Type B pancreatic cell (in vitro differentiated cells): ENCODE measurements at places on chromosomes 7 and 10. TPM values are rescaled to one million over a fixed set of nuclear protein-coding genes. Genes with fewer than 3 reads are reported as not detected.

DNA sequence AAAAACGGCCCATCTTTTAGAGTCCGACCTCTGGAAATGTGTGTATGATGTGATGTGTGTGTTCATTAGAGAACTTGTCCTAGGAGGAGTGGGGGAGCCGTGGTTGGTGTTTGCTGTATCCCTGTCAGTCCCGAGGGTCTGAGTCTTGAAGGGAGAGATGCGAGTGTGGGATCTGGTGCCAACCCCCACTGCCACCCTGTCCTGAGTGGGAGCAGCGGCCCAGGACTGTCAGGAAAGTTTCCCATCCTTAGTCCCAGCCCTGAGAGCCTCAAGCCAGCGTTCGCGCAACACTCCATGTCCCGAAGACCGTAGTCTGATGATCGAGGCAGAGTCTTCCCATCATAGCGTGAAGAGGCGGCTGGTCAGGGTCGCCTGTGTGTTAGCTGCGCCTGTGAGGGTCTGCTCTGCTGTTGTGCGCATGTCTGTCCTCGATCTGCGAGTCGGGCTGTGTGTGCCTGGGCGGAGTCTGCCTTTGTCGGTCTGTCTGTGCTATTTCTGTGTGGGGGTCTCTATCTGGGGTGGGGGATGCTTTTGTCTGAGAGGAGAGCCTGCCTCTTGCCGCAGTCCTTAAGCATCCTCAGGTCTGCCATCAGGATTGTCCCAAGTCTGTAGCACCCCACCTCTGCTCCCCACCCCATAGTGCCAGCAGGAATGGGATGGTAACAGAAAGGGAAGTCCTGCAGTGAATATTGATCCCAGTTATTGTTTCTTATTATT is 514 bp upstream of the CHAT start:
- DNase-seq = peak; percentile 54

- DNase-seq = no peak
Observed at GRCh38 chr7:108402865-108403264, 53.4 kb downstream of the NRCAM start.

- no peak for DNase-seq
Observed at GRCh38 chr10:49367600-49367999, 28.3 kb downstream of the DRGX start.

GRCh38 chr10:49539320-49539885 is 482 bp upstream of the ERCC6 start:
- peak; percentile 73 for DNase-seq

- no peak for DNase-seq
Observed at GRCh38 chr10:19699299-19699698, 116.9 kb upstream of the PLXDC2 start.

- DNase-seq = no peak
Observed at GRCh38 chr7:92691578-92691977, 101.4 kb upstream of the FAM133B start.

DNA sequence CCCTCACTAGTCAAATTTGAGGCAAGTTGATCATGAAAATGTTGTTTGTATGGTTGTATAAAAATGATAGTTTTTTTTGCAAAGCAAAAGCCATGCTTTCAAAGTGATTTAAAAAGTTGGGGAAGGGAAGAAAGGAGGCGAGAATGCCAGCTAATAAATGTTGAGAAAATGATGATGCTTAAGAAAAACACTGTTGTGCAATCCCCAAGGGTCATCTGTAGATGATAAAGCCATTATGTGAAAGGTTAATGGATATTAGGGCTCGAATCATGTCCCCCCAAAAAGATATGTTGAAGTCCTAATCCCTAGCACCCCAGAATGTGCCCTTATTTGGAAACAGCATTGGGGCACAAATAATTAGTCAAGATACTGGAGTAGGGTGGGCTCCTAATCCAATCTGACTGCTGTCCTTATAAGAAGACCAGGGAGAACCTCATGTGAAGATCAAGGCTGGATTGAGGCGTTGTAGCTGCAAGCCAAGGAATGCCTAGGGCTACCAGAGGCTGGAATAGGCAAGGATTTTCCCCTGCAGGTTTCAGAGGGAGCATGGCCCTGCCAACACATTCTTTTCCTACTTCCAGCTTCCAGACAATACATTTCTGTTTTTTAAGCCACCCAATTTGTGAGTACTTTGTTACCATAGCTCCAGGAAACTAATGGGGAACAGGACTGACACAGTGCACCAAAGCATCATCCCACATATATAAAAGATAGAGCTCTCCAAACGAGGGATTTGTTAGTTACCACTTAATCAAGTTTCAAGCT is 35.4 kb upstream of the MKLN1 start:
- DNase-seq = no peak

GRCh38 chr7:41472427-41473125 is 230.3 kb downstream of the INHBA start:
- no peak for DNase-seq

DNA sequence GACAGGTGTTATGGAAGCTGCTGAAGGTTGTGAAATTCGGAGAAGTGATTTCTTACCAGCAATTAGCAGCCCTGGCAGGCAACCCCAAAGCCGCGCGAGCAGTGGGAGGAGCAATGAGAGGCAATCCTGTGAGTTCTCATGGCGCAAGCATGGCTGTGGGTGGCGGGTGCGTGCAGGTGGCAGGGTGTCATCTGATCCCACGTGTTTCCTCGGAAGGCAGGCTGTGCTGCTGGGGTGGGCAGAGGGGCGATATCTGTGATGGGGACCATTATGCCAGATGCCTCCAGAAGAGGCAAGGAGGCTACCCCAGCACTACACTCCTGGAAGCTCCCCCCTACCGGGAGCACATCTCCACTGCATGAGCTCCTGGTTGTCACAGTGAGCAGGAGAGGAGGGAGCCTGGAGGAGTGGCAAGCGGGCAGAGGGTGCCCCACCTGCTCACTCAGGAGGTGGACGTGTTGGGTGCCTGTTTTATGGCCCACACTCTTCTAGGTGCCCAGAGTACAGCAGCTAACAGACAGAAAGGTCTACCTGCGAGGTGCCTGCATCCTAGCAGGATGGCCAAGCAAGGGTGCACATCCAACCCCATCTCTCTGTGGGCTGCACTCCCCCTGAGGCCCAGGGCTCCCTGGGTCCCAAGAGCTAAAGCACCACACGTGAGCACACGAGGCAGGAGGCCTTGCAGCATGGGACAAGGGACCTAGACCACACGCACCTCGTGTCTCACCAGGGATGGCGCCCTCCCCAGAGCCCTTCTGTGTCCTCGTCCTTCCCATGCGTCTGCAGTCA is 204.7 kb downstream of the EBF3 start:
- peak; percentile 65 for DNase-seq

- DNase-seq = no peak
Observed at GRCh38 chr7:129295015-129295423, 70.2 kb downstream of the AHCYL2 start.

GRCh38 chr10:37701781-37702493 is 155.5 kb downstream of the ZNF248 start:
- no peak for DNase-seq

DNA sequence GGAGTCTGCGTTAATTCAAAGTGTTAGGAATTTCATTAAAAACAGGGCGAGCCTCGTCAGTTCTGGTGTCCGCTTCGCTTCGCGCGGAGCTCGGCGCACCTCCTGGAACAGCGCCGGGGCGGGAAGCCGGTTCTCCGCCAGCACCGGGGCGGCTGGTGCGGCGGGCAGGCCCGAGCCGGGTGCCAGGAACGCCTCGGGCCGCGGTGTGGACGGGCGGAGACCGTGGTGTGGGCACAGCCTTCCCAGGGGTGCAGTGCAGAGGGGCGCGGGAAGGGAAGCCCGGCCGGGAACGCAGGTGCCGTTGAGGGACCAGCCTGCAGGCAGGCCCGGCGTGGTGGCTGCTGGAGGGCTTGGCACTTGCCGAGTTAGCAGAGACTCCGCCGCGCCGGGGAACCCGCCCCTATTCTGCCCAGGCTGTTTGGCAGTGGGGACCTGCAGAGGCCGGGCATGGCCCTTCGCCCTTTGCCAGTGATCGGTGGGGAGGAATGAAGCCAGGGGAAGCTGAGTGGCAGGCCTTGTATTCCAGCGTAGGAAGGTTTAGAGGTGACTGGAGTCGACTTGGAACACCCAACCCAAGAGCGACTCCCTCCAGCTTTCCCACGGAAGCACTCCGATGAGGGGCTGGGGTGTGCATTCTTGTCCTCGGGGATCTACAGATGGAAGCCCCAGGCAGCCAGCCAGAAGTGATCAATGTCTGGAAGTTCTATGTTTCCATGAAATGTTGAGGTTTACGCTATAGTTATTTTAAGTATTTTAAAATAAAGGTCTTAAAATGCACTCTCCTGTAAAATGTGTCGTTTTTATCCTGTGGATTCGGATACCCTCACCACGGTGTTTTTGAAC is 945 bp upstream of the RHEB start:
- no peak for DNase-seq

DNA sequence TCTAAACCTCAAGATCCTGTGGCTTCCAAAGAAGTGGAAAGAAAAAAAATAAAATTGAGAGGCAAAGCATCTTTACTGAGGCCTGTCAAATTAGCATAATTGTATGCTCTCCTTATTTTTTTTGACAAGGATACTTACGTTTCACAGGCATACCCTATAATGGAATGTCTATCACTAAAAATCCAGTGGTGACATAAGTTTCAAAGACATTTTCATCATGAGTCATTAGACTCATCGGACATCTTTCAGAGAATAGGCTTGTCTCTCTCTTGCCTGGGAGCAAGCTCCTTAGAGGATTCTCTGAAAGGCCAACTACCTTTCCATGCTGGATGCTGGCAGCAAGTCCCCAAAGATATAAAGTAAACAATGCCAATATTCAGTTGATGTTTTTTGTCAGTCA is 380.7 kb upstream of the STEAP1 start:
- no peak for DNase-seq

DNA sequence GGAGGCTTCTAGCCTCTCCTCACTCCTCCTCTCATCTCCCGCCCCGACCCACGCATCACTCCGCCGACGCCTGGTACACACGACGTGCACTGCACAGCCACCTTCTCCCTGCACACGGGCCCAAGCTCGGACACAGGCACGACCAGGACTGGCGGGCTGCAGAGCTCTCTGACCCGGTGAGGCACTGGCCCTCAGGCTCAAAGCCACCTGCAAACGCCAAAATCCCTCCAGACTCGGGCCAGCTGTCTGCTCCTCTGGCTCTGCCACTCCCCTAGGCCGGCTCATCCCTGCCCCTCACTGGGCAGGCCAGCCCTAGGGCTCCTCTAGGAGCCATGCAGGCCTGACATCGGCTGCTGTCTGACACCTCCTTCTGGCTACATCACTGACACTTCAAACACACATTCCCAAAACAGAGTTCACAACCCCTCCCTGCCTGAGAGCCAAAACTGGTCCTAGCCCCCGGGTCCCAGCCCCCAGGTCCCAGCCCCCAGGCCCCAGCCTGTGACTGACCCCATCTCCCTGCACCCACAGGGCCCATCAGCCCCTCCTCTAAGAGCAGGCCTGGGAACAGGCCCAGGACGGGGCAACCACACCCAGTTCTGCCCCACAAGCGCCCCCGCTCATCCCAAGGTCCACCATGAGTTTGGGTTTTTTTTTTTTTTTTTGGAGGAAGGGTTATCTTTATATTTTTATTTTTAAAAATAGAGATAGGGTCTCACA is 35.1 kb downstream of the MAD1L1 start:
- no peak for DNase-seq

DNA sequence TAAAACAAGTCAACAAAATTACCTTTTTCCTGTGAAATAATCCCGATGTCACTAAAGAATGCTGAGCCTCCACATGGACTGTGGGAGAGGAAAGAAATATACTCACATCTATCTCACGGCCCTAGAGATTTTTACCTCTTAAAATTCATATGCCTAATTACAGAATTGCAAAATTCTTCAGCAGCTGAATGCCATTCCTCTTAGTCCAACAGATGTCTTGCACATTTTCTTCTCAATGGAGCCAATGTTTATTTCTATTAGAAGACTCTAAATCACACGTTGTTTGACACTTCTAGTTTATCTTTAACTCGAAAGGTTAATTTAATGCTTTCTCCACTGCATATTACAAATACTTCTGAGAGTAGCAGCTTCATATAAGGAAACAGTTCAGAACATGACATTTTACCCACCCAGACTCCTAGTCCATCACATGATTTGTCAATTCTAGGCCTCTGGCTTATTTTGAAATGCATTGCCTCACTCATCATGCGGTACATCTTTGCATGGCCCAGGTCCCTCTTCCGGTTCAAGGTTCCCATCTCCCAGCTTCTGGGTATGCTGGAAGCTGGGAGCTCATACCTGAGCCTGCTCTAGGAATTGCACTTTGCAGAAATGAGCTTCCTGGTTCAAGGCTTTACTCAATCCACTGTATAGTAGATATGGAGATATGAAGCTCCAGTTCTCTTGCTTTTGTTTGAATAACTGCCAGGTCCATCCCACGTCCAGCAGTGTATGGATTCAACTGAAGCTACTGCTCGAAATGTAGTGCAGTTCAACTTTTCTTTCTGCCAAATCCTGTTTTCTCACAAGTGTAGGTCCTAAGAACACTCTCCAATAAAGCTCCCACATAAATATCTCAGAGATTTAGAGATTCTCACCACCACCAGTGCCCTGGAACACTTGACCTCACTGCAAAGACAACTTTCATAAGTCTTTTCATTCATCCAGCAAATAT is 306.2 kb downstream of the GPR37 start:
- DNase-seq = no peak

GRCh38 chr10:44946205-44946604 is 13.4 kb upstream of the RASSF4 start:
- no peak for DNase-seq

DNA sequence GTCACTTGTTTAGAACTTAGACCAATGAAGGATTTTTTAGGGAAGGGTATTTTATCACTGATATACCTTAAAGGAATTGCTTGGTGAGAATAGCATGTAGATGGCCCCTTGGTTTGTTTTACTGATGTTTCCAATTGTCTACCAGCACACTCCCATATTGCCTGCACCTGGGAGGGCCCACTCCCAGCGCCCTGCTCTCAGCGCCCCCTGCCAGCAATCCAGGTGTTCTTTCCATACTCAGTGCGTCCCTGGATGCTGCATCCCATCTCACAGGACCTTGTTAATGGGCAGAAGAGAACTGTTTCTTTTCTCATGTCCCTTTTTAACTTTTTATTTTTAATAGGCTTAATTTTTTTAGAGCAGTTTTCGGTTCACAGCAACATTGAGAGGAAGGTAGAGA is 24.1 kb upstream of the SFRP5 start:
- no peak for DNase-seq

- no peak for DNase-seq
Observed at GRCh38 chr7:2817456-2817855, 26.7 kb downstream of the GNA12 start.

- DNase-seq = no peak
Observed at GRCh38 chr10:129602938-129603535, 136.0 kb downstream of the MGMT start.

- no peak for DNase-seq
Observed at GRCh38 chr7:50988988-50989387, 206.3 kb upstream of the GRB10 start.

GRCh38 chr10:59517341-59517899 is 155.1 kb upstream of the FAM13C start:
- no peak for DNase-seq

CDNF gene
- total RNA-seq = 1.1 and 1.3 TPM in 2 replicates

PAPSS2 gene
- total RNA-seq = 21.1 and 23.8 TPM in 2 replicates

LIPM gene
- total RNA-seq = 0.38 TPM in 1 of 2 replicates, not detected in the other

VPS41 gene
- total RNA-seq = 91.0 and 95.5 TPM in 2 replicates

LIPF gene
- 19.6 TPM in 1 of 2 replicates, not detected in the other for total RNA-seq

CCDC172 gene
- total RNA-seq = not detected in 2 replicates

HOXA5 gene
- 55.0 and 77.7 TPM in 2 replicates for total RNA-seq

GRM8 gene
- 3.4 and 8.1 TPM in 2 replicates for total RNA-seq

GRID2IP gene
- 0.43 and 1.6 TPM in 2 replicates for total RNA-seq

CTAGE8 gene
- total RNA-seq = 0.99 and 6.4 TPM in 2 replicates

PRSS2 gene
- total RNA-seq = 20.4 and 272 TPM in 2 replicates
